ENCODE measurements at places on chromosomes 4 and X. TPM values are rescaled to one million over a fixed set of nuclear protein-coding genes. Genes with fewer than 3 reads are reported as not detected.

Gene SULT1E1
- 68.6 TPM for total RNA-seq

Gene BANK1
- 0.96 TPM for total RNA-seq

GRCh38 chr4:116632269-116632668 is 453.1 kb downstream of the TRAM1L1 start:
- no peak overlapping the region for H3K27ac ChIP-seq
- no peaks in the 10 kb centered on the region for H3K36me3 ChIP-seq

GRCh38 chr4:163172647-163173046 is 6.0 kb upstream of the NAF1 start:
- H3K36me3 ChIP-seq: no peaks in the 10 kb centered on the region
- H3K4me3 ChIP-seq: no peak overlapping the region
- H3K27ac ChIP-seq: no peak overlapping the region
- H3K4me1 ChIP-seq: no peaks in the 10 kb centered on the region
- peaks cover 9% of the 10 kb centered on the region for H3K27me3 ChIP-seq

DNA sequence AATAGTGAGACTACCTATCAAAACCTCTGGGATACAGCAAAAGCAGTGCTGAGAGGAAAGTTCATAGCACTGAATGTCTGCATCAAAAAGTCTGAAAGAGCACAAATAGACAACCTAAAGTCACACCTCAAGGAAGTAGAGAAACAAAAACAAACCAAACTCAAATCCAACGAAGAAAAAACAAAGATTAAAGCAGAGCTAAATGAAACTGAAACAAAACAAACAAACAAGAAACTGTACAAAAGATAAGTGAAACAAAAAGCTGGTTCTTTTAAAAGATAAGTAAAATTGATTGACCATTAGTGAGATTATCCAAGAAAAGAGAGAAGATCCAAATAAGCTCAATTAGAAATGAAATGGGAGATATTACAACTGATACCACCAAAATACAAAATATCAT is 378.3 kb upstream of the NDST4 start:
- H3K36me3 ChIP-seq: no peaks in the 10 kb centered on the region
- H3K27ac ChIP-seq: no peak overlapping the region
- H3K27me3 ChIP-seq: no peaks in the 10 kb centered on the region
- H3K4me3 ChIP-seq: no peak overlapping the region
- DNase-seq: no peak

- no peak overlapping the region for H3K4me3 ChIP-seq
- no peaks in the 10 kb centered on the region for H3K4me1 ChIP-seq
- H3K27me3 ChIP-seq: no peaks in the 10 kb centered on the region
- no peak for DNase-seq
- H3K27ac ChIP-seq: no peak overlapping the region
Observed at GRCh38 chrX:34903316-34903715, 39.3 kb upstream of the FAM47B start.
